Left renal pelvis (tissue), 4 donors: ENCODE measurements at places on chromosomes 2 and 18.

GRCh38 chr2:68107475-68107874 lies 44.7 kb upstream of the C1D start:
- DNase-seq, result no peak

DNA sequence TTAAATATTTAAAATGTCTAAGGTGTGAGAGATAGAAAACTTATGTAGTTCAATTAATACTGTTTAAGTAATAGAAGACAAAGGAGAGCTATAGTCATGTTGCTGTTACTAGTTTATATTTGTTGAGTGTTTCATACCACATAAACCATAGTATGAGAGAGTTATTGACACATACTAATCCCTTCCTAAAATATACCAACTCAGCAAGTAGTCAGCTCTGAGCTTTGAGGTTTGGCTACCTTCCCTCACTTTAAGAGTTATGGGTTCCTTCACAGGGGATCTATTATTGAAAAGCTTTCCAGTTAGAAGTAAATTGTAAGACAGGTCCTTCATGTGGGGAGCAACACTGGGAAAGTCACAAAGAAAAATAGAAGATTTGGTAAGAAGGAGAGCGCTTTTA lies 701.6 kb upstream of the ZEB2 start:
- DNase-seq, result no peak

- DNase-seq, result no peak
Measured at GRCh38 chr2:36406296-36406695, 50.7 kb downstream of the CRIM1 start.

DNA sequence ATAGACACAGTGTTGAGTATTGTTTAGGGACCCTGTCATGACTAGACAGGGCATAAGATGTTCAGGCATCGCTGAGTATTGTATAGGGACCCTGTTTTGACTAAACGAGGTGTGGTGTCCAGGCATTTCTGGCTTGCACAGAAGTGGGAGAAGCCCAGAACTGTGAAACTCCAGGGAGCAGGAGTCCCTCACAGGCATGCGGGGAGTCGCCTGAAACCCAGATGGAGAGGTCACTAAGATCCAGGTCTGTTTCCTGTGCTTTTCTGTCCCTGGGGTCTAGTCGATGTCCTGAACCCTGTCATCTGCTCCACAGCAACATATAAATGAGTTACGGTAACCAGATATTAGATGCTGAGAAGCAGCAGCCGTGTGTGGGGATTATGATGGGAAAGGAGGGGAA lies 469.0 kb upstream of the SALL3 start:
- no peak for DNase-seq

DNA sequence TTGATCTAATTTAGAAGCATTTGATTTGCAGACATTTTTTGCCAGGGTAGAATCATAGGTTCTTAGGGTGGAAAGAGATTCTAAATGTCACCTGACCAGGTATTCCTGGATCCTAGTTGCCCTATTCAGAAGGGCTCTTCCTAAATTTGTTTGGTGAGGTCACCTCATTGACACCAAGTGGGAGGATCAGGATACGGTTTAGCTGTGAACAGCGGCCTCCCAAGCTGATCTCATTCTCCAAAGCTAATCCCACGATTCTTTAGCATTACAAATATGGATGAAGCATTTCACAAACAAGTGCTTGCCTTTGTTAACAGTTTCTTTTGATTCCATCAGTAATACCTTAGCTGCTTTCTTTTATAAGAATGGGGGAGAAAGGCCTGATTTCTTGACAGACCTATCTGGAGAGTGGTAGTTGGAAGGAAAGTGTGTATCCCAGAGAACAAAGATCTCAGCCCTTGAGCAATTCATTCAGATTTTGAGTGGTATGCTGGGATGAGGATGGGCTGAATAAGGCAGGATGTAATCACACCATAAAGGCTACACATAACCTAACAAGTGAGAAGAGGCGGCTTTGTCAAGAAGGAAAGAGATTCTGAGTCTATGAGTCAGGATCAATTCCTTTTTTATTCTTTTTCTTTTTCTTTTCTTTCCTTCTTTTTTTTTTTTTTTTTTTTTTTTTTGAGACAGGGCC lies 16.6 kb downstream of the KCTD1 start:
- no peak for DNase-seq

- DNase-seq, result no peak
Measured at GRCh38 chr18:64993695-64994094, 757.1 kb upstream of the CDH7 start.

DNA sequence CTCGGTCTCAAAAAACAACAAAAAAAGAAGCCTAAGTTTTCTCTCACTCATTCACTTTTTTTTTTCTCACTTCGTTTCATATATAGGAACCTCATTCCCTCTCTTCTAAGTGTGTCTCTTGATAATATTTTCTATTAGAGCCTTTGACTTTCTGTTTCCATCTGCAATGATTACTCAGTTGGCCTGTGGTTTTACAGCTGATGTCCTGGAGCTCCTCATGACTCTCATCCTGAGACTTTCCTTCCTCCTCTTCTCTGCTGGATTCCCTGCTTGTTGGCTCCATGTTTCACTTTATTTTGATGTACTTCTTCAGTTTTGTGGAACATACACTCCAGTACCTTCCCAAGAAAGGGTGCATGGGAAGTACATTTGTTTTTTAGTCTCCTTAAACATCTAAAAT lies 154.2 kb upstream of the GATA6 start:
- no peak for DNase-seq
